ENCODE measurements at places on chromosomes 6 and 20. TPM values are rescaled to one million over a fixed set of nuclear protein-coding genes. Genes with fewer than 3 reads are reported as not detected.

Gene FAM83B
- total RNA-seq: not detected

Gene LY6G5C
- 0.67 TPM for total RNA-seq

DNA sequence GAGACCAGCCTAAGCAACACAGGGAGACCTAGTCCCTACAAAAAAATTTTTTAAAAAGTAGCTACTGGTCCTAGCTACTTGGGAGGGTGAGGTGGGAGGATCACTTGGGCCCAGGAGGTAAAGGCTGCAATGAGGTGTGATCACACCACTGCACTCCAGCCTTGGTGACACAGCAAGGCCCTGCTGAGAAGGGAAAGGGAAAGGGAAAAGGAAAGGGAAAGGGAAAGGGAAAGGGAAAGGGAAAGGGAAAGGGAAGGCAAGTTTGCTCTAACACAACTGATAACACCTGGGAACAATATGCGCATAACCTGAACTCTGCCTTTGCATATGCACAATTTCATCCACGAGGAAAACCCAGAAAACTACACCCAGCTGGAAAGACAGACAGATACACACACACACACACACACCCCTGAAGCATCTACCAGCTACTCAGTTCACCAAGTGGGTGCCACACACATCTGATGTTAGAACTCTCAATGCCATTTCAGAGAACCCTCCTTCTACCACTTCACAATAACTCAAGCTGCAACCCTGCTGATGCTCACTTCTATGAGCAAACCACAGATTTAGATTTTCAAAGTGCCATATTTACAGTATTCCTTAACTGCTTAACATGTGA is 19.1 kb downstream of the B4GALT5 start:
- DNase-seq: no peak
- H3K4me3 ChIP-seq: no peak overlapping the region
- H3K27me3 ChIP-seq: no peaks in the 10 kb centered on the region
- H3K27ac ChIP-seq: no peak overlapping the region
- H3K4me1 ChIP-seq: peaks cover 5% of the 10 kb centered on the region

DNA sequence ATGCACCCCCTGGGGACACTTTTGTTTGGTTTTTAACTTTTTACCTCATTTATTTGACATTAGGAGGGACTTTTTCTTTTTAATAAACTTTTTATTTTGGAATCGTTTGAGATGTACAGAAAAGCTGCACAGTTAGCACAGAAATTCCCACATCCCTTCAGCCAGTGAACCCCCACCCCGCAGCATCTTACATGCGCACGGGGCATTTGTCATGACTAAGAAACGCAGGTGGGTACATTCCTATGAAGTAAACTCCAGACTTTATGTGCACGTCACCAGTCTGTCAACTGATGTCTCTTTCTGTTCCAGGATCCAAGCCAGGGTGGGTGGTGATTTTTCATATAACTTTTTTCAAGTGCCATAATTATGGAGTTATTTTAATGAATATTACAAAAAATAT is 4.9 kb upstream of the ZNF831 start:
- no peaks in the 10 kb centered on the region for H3K36me3 ChIP-seq
- H3K4me3 ChIP-seq: peak overlapping the region; percentile 70
- H3K27me3 ChIP-seq: no peaks in the 10 kb centered on the region
- peak overlapping the region; percentile 94 for H3K27ac ChIP-seq
- no peak for DNase-seq

Gene RIPOR3
- not detected for total RNA-seq

Gene DXO
- total RNA-seq: 31.1 TPM

DNA sequence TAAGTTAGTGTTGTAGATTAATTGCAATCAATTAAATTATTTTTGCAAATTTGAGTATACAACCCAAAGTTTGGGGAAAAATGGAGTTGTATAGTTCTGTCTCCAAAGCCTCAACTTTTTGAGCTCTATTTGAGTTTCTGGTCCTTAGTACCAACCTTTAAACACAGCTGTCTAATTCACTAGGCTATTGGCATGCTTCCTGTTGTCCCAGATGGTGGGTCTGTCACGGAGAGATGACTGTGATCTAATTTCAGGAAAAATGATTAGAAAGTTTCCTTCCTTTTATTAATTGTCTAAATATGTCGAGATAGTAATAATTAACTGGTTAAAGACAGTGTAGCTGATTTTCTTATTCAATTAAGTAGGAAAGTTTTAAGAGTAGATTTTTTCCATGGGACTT is 109.6 kb downstream of the SCAF8 start:
- no peak overlapping the region for H3K4me3 ChIP-seq
- DNase-seq: no peak
- H3K27me3 ChIP-seq: no peaks in the 10 kb centered on the region
- H3K36me3 ChIP-seq: peaks cover 2% of the 10 kb centered on the region

GRCh38 chr6:11398451-11399326 is 138.9 kb upstream of the TMEM170B start:
- H3K27me3 ChIP-seq: no peaks in the 10 kb centered on the region
- no peak for DNase-seq
- no peak overlapping the region for H3K27ac ChIP-seq
- H3K4me1 ChIP-seq: no peaks in the 10 kb centered on the region
- no peaks in the 10 kb centered on the region for H3K36me3 ChIP-seq

GRCh38 chr6:150301846-150302519 is 66.8 kb upstream of the IYD start:
- H3K27ac ChIP-seq: no peak overlapping the region
- H3K4me1 ChIP-seq: no peaks in the 10 kb centered on the region
- H3K36me3 ChIP-seq: no peaks in the 10 kb centered on the region

DNA sequence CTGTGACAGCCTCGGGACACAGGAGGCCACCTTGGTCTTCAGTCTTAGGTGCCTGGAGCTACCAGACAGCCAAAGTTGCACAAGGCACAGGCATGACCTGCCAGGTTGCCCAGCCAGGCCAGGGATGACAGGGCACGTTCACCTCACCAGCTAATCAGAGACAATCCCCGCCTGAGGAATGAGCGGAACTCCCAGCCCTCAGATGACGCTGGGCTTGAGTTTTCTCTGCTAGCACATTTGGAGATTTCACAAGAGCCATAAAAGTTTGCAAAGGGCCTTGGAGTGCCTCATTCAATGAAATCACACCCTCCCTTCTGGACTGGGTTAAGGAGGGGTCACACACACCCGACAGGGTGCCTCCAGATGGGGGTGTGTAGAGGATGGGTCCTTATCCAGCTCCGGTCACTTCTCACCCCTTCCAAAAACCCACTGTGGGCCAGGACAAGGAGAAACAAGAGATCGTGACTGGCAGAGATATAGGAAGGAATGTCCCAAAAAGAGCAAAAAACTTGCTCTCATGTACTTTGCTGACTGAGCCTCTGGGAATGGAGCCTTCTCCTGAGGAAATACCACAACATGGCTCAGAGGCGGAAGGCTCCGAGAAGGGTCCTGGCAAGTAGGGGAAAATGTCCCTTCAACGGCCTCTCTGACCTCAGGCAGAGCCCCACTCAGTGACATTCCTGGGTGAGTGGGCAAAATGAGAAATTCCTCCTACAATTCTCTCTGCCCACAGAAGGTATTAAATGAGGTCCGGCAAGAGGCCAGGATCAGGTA is 121.6 kb downstream of the ISM1 start:
- H3K27ac ChIP-seq: no peak overlapping the region
- DNase-seq: no peak
- H3K4me1 ChIP-seq: no peaks in the 10 kb centered on the region
- no peak overlapping the region for H3K4me3 ChIP-seq
- H3K36me3 ChIP-seq: no peaks in the 10 kb centered on the region

- no peak for DNase-seq
- no peaks in the 10 kb centered on the region for H3K4me1 ChIP-seq
- H3K4me3 ChIP-seq: no peak overlapping the region
- no peak overlapping the region for H3K27ac ChIP-seq
- no peaks in the 10 kb centered on the region for H3K36me3 ChIP-seq
- H3K27me3 ChIP-seq: no peaks in the 10 kb centered on the region
Observed at GRCh38 chr20:62536871-62537401, 61.1 kb upstream of the GATA5 start.

- no peaks in the 10 kb centered on the region for H3K27me3 ChIP-seq
- H3K27ac ChIP-seq: no peak overlapping the region
- DNase-seq: no peak
- H3K36me3 ChIP-seq: peaks cover 12% of the 10 kb centered on the region
- no peak overlapping the region for H3K4me3 ChIP-seq
Observed at GRCh38 chr6:121260651-121261102, 73.6 kb downstream of the TBC1D32 start.

GRCh38 chr6:41222045-41222444 is 6.1 kb upstream of the TREML4 start:
- no peaks in the 10 kb centered on the region for H3K4me1 ChIP-seq
- DNase-seq: no peak
- no peaks in the 10 kb centered on the region for H3K36me3 ChIP-seq

Gene PBX2
- 65.6 TPM for total RNA-seq

GRCh38 chr20:11248687-11249638 is 575.2 kb upstream of the JAG1 start:
- no peak overlapping the region for H3K4me3 ChIP-seq
- DNase-seq: no peak
- H3K4me1 ChIP-seq: no peaks in the 10 kb centered on the region
- H3K36me3 ChIP-seq: no peaks in the 10 kb centered on the region

DNA sequence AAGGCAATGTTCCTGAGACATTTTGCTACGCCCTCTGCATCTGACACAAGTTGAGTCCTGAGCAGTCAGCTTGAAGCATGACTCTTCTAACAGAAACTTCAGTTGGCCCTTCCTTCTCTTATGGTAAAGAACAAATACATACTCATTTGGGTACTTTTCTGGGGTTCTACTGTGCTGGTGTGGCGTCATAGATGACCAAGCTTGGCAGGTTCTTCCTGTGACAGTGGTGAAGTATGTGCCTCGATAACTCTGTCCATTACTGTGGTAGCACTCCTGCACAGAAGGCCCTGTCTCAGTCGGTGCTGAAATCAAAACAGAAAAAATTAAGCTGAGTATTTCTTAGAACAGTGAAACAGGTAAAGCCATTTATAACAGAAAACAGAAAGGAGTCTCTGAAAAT is 152.5 kb downstream of the SLC22A3 start:
- no peak for DNase-seq
- H3K4me3 ChIP-seq: no peak overlapping the region
- H3K27me3 ChIP-seq: no peaks in the 10 kb centered on the region

GRCh38 chr20:24423390-24424313 is 45.8 kb upstream of the SYNDIG1 start:
- DNase-seq: no peak
- H3K36me3 ChIP-seq: no peaks in the 10 kb centered on the region
- H3K4me3 ChIP-seq: no peak overlapping the region
- H3K27me3 ChIP-seq: peaks cover 2% of the 10 kb centered on the region

- H3K36me3 ChIP-seq: no peaks in the 10 kb centered on the region
- no peak overlapping the region for H3K27ac ChIP-seq
- H3K27me3 ChIP-seq: no peaks in the 10 kb centered on the region
- DNase-seq: no peak
Observed at GRCh38 chr6:25883991-25884390, 9.9 kb upstream of the SLC17A3 start.

DNA sequence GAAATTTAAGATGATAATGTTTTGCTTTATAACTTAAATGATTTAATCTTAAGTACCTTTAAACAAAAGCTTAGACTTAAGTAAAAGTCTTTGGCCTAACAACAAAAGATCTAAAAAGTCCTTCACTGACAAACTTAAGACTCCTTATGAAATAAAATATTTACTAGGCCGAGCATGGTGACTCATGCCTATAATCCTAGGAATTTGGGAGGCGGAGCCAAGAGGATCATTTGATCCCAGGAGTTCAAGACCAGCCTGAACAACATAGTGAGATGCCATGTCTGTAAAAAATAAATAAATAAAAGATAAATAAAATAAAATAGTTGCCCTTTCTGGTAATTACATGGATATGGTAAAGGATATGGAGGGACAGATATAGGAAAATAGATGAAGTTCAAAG is 12.4 kb downstream of the KATNA1 start:
- no peaks in the 10 kb centered on the region for H3K27me3 ChIP-seq
- no peak overlapping the region for H3K4me3 ChIP-seq
- H3K4me1 ChIP-seq: no peaks in the 10 kb centered on the region
- DNase-seq: no peak

Gene LTB
- 244 TPM for total RNA-seq

GRCh38 chr6:44737829-44738528 is 350.5 kb downstream of the CDC5L start:
- H3K4me3 ChIP-seq: no peak overlapping the region
- H3K4me1 ChIP-seq: no peaks in the 10 kb centered on the region
- DNase-seq: no peak
- H3K36me3 ChIP-seq: no peaks in the 10 kb centered on the region

Gene GSTA3
- total RNA-seq: not detected

DNA sequence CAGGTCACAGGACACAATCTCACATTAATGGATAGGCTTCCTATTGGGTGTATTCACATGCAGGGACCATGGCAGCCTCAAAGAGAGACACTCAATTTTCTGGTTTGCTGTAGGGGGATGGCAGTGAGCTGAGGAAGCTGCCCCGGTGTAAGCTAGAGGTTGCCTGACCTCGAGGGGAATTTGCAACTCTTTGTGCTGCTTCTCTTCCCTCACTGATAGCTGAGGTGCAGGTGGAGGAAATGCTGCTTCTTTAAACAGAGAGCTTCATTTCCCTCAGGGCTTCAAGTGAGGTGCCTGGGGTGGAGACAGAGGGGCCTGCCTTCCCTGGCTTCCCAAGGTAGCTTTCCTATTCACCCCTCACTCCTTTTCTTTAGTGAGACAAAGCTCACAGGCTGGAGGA is 151.9 kb downstream of the CD83 start:
- H3K36me3 ChIP-seq: no peaks in the 10 kb centered on the region
- DNase-seq: no peak
- no peak overlapping the region for H3K27ac ChIP-seq
- peaks cover 24% of the 10 kb centered on the region for H3K4me1 ChIP-seq
- no peaks in the 10 kb centered on the region for H3K27me3 ChIP-seq

DNA sequence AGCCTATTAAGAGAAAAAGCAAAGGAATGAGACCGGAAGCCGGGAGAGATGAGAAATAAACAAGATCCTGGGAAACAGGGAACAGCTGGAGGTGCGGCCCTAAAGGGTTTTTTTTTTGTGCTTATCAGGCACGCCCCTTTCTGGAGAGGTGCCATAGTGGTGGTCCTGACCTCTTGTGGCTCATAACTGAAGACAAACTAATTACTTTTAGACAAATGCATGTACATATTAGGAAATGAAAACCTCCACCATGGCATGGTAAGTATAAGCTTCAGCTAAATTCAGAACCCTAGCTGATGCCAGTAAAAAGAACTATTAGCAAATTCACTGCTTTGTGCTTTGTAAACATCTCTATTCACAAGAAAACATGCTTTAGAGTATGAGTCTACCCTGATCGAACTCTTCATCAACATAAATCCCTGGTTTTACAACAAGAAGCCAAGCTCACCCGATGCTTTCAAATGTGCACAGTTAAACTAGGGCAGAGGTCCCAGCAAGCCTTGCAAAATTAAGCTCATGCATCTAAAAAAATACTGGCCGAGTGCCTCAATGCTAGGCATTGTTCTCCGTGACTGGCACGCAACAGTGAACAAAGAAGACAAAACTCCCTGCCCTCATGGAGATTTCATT is 96.4 kb upstream of the MRPS10 start:
- no peak for DNase-seq
- no peak overlapping the region for H3K27ac ChIP-seq
- no peak overlapping the region for H3K4me3 ChIP-seq
- H3K4me1 ChIP-seq: peaks cover 30% of the 10 kb centered on the region
- peaks cover 7% of the 10 kb centered on the region for H3K36me3 ChIP-seq
